G401 (cell line): ENCODE measurements at places on chromosomes 1 and 21. TPM values are rescaled to one million over a fixed set of nuclear protein-coding genes. Genes with fewer than 3 reads are reported as not detected.

Gene RSPO1
- 0.07 TPM in 1 of 2 replicates, not detected in the other for total RNA-seq

Gene TNFAIP8L2
- total RNA-seq: not detected in 2 replicates

Gene PDZK1
- 0.64 and 1.4 TPM in 2 replicates for total RNA-seq

Gene OR6N1
- total RNA-seq: not detected in 2 replicates
